ENCODE measurements at places on chromosomes 2 and 18. TPM values are rescaled to one million over a fixed set of nuclear protein-coding genes. Genes with fewer than 3 reads are reported as not detected.

ANKRD30B gene
- not detected for total RNA-seq

SLC8A1 gene
- total RNA-seq, result 82.7 TPM

STAT1 gene
- 77.5 TPM for total RNA-seq

DUSP11 gene
- total RNA-seq, result 17.0 TPM

All from bronchial smooth muscle cell (primary cell).